ENCODE measurements at places on chromosomes 13 and 19.

- no peak for DNase-seq
Observed at GRCh38 chr19:45423033-45423588, 606 bp downstream of the ERCC1 start.

- no peak for DNase-seq
Observed at GRCh38 chr19:5953030-5953589, 24.8 kb downstream of the RANBP3 start.

- DNase-seq: no peak
Observed at GRCh38 chr13:67133476-67133875, 96.7 kb downstream of the PCDH9 start.

GRCh38 chr19:37635076-37636056 is 19.9 kb downstream of the ZFP30 start:
- no peak for DNase-seq

GRCh38 chr13:45048890-45049407 is 59.6 kb downstream of the GPALPP1 start:
- no peak for DNase-seq

DNA sequence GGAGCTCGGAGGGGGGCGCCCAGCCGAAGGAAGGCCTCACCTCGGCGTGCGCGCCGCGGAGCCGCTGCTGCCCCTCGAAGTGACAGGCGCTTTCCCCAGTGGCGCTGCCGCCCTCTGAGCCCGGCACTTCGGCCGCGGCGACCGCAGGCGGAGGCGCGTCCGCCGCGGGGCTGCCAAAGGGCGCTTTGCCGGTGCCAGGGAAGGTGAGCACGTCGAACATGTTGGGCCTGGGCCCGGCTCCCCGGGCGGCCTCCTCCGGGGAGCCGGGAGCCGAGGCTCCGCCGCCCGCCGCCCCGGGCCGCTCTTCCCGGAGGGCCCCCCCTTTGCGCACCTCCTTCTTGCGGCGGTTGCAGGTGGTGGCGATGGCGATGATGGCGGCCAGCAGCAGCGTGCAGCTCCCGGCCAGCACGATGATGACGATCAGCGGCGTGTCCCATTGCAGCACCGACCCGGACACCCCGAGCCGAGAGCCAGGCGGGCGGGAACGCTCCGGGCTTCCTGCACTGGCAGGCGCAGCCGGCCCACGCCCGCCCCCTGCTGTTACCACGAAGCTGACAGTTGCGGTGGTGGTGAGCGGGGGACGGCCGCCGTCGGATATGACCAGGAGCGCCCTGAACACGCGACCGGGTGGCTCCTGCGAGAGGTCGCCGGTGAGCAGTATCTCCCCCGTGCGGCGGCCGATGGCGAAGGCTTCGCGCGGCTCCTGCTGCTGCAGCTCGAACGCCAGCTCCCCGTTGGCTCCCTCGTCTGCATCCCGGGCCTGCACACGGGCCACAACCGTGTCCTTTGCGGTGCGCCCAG is 2.5 kb downstream of the PCDH8 start:
- DNase-seq: peak; percentile 28
